Left lung (tissue), 14 donors: ENCODE measurements at places on chromosomes 13 and 19. TPM values are rescaled to one million over a fixed set of nuclear protein-coding genes. Genes with fewer than 3 reads are reported as not detected.

Gene HSPB6
- total RNA-seq, result 39.7 TPM

Gene NTN5
- 0.29 TPM for total RNA-seq

Gene HSD17B14
- total RNA-seq, result 10.1 TPM

Gene ATP4B
- not detected for total RNA-seq

Gene GPR183
- 10.9 TPM for total RNA-seq

Gene PLK5
- not detected for total RNA-seq

GRCh38 chr13:30926781-30927180 is 5.7 kb upstream of the TEX26 start:
- no peak for DNase-seq

DNA sequence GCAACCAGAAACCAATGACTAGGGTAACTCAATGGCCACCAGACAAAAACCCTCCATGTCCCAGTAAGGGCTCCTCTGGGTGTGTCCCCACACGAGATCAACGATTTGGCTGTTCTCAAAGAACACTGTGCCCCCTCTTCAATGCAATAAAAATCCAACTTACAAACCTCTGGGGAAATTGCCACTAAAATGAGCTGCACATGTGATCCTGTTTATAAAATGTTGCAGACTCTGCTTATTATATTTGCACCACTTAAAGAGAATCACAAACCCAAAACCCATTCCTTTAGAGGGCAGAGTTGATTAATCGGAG is 80.5 kb downstream of the STK24 start:
- DNase-seq, result no peak

GRCh38 chr19:10368101-10368803 is 12.1 kb downstream of the TYK2 start:
- no peak for DNase-seq

GRCh38 chr13:98542568-98543377 is 34.1 kb downstream of the STK24 start:
- no peak for DNase-seq

GRCh38 chr13:109670776-109671175 is 115.6 kb downstream of the IRS2 start:
- no peak for DNase-seq

DNA sequence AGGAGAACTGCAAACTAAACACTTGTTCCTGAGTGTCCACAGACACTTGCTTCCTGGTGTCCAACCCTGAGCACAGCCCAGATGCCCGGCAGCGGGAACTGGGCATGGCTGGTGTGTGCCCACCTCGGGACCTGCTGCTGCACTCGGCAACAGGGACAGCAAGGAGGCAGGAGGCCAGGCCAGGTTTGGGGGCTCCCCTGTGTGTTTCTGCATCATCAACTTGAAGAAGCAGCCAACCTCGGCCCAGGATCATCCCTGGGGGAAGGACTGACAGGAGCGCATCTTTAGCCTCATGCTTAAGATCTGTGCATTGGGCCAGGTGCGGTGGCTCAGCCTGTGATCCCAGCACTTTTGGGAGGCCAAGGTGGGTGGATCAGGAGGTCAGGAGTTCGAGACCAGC is 35.1 kb upstream of the LDLR start:
- DNase-seq, result no peak

- no peak for DNase-seq
Measured at GRCh38 chr13:111367340-111367739, 46.9 kb downstream of the TEX29 start.

- DNase-seq, result no peak
Measured at GRCh38 chr19:17402982-17403855, 2.2 kb downstream of the BST2 start.

- DNase-seq, result no peak
Measured at GRCh38 chr19:19356901-19357566, 36.4 kb downstream of the MAU2 start.

DNA sequence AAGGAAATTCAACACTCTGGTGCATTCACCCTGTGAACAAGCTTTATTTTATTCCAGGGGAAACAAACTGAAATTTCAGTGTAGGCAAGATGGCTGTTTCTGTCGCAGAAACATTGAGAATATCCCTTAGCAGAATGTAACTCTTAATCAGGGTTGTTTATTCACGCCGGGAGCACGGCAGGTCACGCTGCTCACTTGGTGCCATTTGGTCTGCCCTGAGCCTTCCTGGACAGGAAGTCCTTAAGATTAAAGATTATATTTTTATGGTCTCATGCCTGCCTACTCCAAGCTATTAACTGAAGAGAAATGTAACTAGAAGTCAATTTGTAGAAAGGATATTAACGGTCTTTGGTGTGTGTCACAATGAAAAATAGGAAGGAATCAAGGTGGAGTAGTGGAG is 185.3 kb upstream of the ARGLU1 start:
- no peak for DNase-seq
